Stimulated activated CD4-positive, alpha-beta T cell treated with anti-CD3 and anti-CD28 coated beads, Interleukin-4, amount 100 ng/mL, for 1 hour (primary cell): ENCODE measurements at places on chromosomes 5 and 9.

DNA sequence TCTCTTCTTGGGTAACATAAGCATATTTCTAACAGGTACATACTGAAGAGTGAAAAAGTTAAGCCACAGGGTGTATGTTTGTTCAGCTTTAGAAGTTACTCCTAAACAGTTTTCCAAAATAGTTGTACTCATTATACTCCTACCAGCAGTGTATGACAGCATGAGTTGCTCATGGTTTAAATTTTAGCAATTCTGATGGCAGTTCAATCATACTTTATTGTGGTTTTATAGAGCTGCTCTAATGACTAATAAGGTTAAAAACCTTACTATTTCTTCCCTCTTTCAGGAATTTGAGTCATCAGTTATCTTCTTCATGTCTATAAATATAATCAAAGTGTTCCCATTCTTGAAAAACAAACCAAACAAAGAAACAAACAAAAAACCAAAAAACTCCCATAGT lies 81.5 kb downstream of the CAAP1 start:
- no peak for DNase-seq

DNA sequence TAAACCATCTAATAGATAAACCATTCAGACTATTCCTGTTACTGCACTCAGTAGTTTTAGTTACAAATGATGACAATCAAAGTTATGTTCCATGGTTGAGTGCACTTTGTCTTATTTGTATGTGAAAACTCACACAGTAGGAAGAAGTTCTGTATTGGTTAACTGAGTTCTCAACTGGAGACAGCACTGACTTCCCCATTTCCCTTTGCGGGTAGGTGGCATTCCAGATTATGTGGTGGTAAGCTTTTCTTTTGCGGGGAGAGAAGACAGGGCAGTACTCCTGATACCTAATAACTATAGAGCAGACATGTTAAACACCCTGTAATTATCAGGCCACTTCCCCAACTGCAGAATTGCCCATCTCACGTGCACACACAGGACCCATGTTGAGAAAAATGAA lies 24.4 kb downstream of the TARS1 start:
- DNase-seq: no peak

DNA sequence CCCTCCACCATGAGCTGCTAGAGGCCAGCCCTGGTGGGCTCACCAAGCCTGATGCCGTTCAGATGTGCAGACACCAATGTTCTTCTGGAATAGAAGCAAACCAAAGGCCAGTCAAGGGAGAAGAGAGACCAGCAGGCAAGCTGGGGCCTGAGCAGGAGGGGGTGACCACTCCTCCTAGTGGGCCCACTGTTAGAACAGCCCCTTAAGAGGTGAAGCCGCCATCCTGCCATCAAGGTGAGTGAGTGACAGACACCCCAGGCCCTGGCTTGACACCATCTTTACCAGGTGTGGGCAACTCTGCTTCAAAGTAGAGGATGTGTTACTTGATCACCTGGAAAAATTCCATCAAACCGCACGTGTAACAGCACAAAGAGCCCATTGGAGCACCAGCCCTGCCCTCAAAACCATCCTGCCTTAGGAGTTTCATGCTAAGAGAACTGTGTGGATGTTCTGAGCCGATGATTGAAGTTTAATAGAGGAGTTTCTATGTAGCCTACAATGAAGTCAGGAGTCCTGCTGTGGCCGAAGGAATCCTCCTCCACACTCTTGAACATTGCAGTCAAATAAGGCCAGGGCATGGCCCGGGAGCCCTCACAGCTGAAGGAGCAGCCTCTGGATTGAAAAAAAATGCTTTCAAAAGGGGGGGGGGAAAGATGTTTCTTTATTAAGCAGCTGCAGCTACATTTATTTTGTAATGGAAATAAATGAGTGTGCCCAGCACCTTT lies 20.8 kb downstream of the AMBP start:
- no peak for DNase-seq

DNA sequence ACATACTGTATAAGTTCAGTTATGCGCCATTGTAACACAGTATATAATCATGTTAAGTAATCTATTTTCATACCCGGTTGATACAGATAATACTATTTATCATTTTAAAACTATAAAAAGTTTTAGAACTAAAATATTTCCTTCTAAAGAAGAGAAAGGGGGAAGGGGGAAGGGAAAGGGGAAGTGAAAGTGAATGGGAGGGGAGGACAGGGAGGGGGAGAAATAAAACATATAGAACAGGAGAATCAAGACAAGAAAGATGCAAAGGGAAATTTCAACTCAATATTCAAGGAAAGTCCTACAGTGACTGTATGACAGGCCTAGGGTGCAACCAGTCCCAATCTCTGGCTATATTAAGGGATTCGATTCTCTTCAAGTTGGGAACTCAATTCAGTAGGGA lies 1278.8 kb downstream of the MAT2B start:
- no peak for DNase-seq

DNA sequence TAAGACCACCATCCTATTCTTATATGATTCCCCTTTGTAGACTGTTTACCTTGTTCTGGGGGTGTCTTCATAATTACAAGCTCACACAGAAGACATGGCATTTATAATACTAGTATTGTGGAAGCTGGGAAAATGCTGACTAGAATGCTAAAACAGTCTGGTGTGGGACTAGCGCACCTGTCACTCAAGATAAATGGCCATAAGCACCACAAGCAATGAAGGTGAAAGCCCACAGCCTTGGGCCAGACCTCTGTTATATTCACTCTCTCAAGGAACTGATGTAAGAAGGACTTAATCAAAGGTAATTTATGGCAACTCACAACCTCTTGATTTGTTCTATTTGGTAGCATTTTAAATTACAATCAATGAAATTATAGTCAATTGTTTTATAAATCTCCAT lies 721.5 kb downstream of the SEMA5A start:
- no peak for DNase-seq

DNA sequence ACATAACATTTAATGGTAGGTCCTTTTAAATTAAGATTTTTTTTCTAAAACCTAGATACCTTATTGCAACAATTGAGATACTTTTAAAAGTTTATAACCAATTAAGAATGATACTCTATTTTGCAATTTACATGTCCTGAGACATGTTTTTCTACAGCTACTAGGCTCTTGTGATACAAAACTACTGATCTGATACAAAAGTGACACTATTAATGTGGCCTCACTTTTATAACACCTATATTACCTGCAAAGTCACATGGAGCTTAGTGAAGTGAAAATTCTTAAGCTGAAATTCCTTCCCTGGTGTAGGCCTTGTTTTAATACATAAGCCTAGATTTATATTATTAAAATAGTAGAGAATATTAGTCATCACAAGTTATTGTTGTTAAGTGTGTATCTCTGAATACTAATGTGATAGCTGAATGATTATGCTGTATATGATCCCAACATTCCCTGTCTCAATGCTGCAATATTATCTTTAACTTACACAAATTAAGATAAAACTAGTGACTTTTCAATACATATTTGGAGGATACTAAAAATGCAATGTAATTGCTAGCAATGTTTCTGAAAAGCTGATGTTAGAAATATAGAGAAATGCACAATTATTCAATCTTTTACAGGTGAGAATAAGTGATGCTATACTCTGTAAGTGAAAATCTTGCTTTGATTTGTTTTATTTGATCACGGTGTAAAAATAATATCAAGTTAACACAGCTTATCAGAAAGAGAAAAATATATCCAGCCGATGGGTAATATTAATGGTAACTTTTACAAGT lies 2.6 kb downstream of the NFIB start:
- DNase-seq: no peak

- no peak for DNase-seq
Measured at GRCh38 chr5:144395704-144396103, 225.0 kb downstream of the KCTD16 start.

- DNase-seq: no peak
Measured at GRCh38 chr9:108786901-108787689, 68.7 kb downstream of the ACTL7B start.

DNA sequence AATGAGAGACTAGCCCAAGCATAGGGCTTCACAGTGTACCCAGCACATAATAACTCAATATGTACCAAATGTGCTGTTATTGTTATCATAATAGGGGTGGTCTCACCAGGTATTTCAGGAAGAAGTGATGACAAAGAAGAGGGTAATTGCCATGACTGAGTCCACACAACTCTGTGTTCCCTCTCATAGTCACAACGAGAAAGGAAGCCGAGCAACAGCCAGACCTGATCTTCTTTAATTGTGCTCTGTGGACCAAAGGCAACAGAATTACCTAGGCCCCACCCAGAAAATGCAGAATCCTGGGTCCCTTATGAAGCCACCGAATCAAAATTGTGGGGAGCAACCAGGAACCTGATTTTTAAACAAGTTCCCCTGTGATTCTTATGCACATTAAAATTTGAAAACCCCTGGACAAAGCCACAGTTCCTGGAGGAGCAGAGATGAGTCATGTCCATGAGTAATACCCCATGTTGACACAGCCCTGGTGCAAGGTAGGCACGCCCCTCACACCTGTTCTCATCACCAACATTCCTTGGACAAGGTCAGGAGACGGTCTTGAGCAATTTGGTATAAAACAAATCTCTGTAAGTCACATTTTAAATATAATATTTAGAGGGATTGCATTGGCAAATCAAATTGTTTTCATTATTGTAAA lies 5.2 kb downstream of the FGF1 start:
- no peak for DNase-seq

DNA sequence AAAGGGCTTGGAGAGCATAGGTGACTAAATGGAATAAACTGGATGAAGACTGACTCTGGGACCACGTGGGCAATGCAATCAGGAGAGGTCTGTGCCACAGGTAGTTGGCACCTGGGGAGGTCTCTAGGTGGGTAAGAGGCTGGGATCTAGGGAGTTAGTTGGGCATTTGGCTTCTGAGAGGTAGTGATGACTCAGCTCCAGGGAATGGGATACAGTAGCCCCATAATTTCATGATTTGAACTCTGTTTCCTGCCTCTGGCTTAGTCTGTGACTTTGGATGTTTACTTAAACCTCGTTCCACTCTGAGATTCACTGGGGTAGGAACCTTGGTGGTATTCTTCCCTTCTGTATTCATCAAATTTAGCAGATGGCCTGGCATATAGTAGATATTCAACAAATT lies 240.8 kb downstream of the KIF4B start:
- no peak for DNase-seq

DNA sequence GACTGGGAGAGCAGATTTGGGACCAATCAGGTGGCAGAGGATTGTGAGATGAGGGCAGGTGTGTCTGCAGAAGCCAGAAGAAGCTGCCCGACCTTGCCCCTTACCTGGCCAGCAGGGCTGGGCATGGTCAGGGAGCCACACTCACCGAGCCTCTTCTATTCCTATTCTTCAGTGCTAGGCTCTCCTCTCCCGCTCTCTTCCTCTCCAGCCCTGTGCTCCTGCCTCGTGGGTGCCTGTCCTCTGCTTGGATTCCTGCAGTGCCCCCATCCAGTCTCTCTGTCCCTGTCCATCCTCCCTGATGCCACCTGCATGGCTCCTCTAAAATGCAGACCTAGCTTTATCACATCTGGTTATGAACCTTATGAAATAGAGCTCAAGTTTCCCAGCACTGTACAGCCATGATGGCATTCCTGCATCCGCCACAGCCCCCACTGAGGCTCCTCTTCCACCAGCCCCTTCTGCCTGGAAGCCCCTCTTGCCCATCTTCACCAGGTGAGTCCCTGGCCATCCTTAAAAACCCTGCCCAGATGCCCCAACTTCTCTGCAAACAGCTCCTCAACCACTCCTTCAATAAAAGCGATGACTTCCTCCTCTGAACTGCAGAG lies 8.2 kb downstream of the UBE2QL1 start:
- no peak for DNase-seq

DNA sequence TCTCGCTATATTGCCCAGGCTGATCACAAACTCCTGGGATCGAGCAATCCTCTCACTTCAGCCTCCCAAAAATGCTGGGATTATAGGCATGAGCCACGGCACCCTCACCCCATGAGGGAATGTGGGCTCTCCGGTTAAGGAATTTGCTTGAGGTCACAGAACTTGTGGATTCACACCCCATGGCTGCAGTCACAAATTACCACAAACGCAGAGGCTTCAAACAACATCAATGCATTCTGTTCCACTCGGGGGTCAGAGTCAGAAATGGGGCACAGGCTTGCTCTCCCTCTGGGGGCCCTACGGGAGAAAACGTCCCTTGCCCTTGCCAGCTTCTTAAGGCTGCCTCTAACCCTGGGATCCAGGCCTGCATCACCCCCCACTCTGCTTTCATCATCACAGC lies 12.2 kb upstream of the SPINK4 start:
- no peak for DNase-seq

- no peak for DNase-seq
Measured at GRCh38 chr5:58711965-58712364, 129.1 kb downstream of the RAB3C start.

DNA sequence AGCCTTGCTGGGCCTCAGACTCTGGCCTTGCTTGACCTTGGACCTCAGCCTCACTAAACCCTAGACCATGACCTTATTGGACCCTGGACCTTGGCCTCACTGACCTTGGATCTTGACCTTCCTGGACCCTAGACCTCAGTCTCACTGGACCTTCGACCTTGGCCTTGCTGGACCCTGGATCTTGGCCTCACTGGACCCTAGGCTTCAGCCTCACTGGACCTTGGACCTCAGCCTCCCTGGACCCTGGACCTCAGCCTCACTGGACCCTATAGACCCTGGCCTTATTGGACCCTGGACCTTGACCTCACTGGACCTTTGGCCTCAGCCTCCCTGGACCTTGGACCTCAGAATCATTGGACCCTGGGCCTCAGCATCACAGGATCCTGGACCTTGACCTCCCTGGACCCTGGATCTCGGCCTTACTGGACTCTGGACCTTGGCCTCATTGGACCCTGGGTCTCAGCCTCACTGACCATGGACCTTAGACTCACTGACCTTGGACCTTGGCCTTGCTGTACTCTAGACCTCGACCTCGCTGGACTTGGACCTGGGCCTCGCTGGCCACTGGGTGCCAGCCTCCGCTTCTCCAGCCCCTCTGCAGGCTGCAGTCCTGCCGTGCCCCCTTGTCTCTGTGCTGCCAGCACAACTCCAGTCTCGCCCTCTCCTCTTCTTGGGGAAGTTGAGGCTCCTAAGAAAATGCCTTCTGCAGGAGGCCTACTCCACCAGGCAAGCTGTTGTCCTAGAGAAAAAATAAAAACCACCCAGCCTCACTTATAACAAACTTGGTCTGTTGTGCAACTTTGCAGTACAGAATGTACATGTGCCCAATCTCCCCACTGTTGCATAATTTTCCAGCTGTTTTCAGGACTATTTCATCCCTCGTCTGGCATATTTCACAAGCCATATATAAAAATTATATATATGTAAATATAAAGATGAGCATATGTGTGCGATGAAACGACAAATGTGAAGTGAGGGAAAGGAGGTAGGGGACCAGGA lies 11.0 kb upstream of the ADAMTS2 start:
- DNase-seq: no peak

- no peak for DNase-seq
Measured at GRCh38 chr9:130470269-130470668, 25.5 kb downstream of the ASS1 start.

- DNase-seq: no peak
Measured at GRCh38 chr5:140671472-140672125, 1.8 kb downstream of the DND1 start.

- DNase-seq: no peak
Measured at GRCh38 chr9:121861501-121862180, 210.2 kb downstream of the DAB2IP start.

- DNase-seq: no peak
Measured at GRCh38 chr5:112203229-112203628, 215.8 kb downstream of the EPB41L4A start.

GRCh38 chr5:6308683-6309082 lies 69.7 kb downstream of the MED10 start:
- no peak for DNase-seq

GRCh38 chr5:7770436-7770835 lies 80.5 kb downstream of the CFAP90 start:
- no peak for DNase-seq

GRCh38 chr9:93397661-93398373 lies 53.7 kb upstream of the FAM120A start:
- no peak for DNase-seq

- no peak for DNase-seq
Measured at GRCh38 chr5:119951330-119951934, 322.1 kb downstream of the FAM170A start.
